ENCODE measurements at places on chromosomes 13 and 19.

GRCh38 chr13:109668433-109669233, 117.8 kb downstream of the IRS2 start:
- DNase-seq = no peak

GRCh38 chr19:28494461-28494860, 718.5 kb downstream of the UQCRFS1 start:
- DNase-seq = no peak

GRCh38 chr13:21436582-21436981, 22.5 kb downstream of the ZDHHC20 start:
- DNase-seq = no peak

- peak; percentile 81 for DNase-seq
Observed at GRCh38 chr19:33273881-33274662, 28.3 kb downstream of the CEBPA start.

DNA sequence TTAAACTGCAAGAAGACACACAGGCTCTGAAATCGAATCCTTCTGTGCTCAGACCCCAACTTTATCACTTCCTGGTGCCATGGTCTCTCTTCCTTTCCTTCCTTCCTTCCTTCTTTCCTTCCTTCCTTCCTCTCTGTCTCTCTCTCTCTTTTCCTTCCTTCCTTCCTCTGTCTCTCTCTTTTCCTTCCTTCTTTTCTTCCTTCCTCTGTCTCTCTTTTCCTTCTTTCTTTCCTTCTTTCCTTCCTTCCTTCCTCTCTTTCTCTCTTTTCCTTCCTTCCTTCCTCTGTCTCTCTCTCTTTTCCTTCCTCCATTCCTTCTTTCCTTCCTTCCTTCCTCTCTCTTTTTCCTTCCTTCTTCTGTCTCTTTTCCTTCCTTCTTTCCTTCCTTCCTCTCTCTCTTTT, 127.2 kb upstream of the CACNA1A start:
- DNase-seq = no peak

DNA sequence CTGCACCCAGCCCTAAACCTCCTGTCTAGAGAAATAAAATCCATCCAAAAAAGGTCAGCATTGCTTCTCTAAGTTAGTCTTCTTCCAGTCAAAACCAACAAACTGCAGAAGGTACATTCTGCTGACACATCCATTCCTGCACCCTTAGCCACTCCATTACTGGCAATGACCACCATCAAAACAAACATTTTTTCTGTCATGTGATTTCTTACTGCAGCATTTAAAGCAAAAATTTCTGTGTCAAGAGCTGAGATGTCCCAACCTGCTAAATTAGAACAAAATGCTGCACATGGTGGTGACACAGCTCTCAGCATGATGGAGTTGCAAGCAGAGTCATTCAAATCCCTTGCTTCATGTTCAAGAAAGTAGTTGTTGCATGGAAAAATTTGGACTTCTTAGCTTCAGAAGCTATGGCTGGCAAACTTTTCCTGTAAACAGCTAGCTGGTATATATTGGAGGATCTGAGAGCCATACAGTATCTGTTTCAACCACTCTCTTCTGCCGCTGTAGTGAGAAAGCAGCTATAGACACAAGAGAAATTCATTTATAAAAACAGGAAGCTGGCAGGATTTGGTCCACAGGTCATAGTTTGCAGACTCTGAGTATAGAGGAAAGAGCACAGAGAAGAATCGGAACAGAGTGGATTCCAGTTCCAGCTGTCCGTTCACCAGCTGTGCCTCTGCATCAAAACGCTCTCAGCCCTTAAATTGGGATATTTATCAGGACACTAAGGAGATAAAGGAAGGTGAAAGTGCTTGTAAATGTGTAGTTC, 17.4 kb downstream of the RUBCNL start:
- DNase-seq = no peak

DNA sequence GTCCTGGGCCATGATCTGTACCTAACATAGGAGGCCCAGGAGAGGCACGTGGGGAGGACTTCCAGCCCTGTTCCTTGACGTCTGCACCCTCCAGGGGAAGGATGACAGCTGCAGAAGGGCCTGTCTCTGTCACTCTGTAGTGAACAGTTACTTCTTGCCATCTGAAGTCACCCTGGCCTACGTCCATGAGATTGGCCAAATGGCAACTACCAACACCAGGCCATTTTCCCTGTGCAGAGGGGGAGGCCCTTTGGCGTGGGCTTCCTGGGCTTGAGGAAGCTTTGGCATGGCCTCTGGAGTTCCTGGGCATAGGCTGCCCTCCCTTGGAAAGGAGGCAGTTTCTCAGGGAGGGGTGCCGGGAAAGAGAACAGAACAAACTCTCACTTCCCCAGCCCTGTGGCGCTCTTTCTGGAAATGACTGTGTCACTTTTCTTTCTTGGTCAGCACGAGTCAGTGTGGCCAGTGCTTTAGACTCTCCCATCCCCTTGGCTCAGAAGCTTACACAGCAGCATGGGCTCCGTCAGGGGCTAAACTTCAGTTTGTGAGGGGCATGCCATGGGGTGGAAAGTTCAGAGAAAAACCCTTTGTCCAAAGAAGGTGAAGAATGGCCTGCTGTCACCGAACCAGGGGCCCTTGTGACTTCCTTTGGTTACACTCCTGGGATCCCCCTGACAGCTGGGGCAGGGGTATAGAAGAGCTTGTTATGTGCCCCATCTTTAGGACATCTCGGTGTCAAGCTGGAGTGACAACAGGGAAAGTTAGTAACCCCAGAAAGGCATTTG, 5.3 kb downstream of the CARM1 start:
- no peak for DNase-seq

DNA sequence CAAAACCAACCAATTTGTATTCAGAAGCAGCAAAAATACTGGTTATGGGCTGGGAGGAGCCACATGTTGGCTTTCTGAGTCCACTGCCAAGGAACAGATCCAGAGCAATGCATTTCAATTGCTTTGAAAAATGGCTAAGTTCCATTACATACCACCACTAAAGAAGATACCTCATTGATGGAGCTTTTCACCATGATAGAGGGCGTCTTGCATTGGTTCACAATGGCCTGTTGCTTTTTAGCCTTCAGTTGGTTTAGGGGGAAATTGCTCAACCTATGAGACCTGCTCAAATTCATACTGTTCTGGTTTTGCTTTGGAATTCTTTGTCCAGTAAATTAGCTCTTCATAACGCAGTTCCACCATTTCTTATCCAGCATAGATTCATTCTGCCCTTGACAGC, 21.2 kb upstream of the CPB2 start:
- no peak for DNase-seq

DNA sequence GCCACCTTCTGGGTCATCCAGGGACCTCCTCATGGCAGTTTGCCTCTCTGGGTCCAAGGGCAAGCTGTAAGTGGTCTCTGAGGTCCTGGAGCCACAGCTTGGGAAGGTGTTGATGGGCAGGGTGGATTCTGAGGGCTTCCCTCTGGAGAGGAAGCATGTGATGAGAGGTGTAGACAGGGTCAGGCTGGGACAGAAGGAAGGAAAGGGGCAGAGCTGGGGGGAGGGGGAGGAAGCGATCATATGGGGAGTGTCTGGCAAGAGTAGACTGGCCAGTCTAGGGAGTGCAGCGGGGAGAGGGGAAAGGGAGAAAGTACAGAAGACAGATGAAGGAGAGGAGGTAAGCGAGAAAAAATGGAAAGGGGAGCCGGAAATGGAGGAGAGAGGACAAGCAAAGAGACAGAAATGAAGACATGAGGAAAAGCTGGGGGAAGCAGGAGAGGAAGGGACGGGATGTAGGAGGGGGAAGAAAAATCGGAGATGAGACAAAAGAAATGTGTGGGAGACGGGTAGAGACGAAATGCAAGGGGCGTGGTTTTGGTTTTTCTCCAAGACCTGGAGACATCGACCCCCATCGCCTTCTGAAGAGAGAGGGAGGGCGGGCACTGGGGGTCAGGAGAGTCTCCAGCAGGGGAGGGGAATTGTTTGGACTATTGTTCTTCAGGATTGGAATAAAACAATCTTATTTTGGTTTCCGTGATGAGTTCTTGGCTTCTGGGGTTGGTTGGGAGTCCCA, 26.6 kb downstream of the ZSWIM9 start:
- DNase-seq = no peak

DNA sequence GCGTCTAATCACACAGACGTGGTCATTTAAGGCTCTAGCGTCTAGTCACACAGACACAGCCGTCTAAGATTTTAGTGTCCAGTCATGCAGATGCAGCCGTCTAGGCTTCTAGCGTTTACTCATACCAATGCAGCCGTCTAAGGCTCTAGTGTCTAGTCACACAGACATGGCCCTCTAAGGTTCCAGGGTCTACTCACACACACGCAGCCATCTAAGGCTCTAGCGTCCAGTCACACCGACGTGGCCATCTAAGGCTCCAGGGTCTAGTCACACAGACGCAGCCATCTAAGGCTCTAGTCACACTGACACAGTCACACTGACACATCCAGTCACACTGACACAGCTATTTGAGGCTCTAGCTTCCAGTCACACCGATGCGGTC, 55.7 kb downstream of the KLF2 start:
- no peak for DNase-seq

GRCh38 chr19:33204136-33204973, 10.2 kb downstream of the LRP3 start:
- DNase-seq = no peak

DNA sequence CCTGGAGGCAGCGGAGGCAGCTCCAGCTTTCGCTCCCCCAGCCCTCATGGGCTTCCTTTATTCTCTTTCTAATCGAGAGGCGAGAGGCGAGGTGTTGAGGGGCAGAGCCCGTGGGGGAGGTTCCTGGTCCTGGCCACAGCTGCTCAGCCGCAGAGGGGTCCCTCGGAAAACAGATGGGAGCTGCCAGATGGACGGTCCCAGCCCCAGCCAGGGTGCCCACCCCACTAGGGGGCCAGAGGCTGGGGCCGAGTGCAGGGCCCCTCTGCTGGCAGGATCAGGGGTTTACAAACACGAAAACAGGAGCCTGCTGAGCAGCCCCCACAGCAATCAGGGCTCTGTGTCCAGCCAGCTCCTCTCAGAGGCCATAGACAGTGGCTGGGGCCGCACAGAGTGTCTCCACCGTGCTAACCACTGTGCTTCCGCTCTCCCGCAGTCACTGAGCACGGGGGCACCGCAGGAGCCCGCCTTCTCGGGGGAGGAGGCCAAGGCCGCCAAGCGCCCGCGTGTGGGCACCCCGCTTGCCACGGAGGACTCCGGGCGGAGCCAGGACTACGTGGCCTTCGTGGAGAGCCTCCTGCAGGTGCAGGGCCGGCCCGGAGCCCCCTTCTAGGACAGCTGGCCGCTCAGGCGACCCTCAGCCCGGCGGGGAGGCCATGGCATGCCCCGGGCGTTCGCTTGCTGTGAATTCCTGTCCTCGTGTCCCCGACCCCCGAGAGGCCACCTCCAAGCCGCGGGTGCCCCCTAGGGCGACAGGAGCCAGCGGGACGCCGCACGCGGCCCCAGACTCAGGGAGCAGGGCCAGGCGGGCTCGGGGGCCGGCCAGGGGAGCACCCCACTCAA, 182.2 kb downstream of the KDM4B start:
- DNase-seq = no peak

GRCh38 chr19:29974701-29975100, 32.7 kb downstream of the URI1 start:
- no peak for DNase-seq
